GF-D8 (cell line): ENCODE measurements at places on chromosomes 2 and 18.
A peak's percentile ranks its signal among the peaks of the same experiment; 100 is the strongest.

GRCh38 chr18:23143016-23143814 lies 7.9 kb downstream of the CABLES1 start:
- DNase-seq, result peak; percentile 99

DNA sequence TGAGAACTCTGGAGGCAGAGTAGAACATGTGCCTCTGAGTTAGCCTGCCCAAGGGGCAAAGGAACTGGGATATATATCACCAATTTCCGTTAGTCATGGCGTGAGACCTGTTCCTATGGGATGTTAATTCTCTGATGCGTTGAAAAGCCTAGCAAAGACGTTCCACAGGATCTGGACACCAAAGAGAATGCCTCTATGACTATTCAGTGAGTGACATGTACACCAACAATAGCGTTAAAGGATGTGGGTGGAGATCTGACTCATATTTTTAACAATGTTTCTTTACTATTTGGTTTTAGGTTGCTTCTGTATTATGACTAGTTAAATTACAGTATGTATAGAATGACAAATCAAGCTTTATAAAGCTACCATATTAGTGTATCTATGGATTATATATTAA lies 320.9 kb upstream of the MC4R start:
- no peak for DNase-seq

GRCh38 chr2:119440501-119440870 lies 8.8 kb downstream of the TMEM37 start:
- no peak for DNase-seq

DNA sequence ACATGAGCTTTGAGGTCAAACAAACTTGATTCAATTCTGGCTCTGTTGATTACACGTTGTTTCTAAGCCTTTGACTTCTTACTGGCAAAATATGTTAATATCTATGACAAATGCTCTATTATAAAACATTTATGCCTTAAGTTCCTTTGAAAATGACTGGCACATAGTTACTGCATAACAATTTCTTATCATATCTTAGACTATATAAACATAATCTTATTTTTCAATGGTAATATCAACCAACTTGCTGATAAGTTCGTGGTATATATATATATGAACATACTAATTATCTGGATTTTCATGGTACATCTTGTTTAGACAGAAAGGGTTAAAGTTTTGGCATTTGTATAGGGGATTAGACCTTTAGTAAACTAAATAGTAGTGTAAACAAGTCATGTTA lies 645.6 kb upstream of the ZNF804A start:
- no peak for DNase-seq

GRCh38 chr2:56132138-56132537 lies 51.7 kb upstream of the CCDC85A start:
- DNase-seq, result no peak

- no peak for DNase-seq
These were observed 69.9 kb upstream of the DTNB start for GRCh38 chr2:25743132-25743830.

GRCh38 chr2:229170916-229171315 lies 100.2 kb downstream of the PID1 start:
- no peak for DNase-seq

DNA sequence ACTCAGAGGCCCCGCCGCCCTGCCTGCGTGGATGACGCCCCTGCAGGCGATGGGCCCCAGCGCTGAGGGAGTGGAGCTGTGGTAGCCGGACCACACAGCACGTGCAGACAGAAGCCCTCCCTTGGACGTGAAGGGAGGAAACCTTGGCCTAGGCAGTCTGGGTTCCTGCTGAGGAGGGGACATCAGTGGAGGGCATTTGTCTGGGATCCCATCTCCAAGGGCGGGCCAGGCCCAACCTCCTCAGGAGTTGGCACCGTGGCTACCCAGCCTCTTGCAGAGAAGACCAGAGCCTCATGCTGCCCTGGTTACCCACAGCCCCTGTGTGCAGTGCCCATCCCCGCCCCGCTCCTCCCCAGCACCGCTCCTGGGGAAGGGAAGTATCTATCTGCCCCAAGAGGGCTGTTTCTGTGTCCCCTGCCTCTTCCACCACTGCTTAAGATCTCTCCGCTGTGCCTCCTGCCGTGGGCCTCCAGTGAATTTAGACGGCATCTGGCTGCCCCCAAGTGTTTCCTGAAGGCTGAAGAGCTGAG lies 241.8 kb downstream of the KLHL29 start:
- DNase-seq, result no peak

- peak; percentile 88 for DNase-seq
These were observed 156.1 kb upstream of the ID2 start for GRCh38 chr2:8525582-8526402.

DNA sequence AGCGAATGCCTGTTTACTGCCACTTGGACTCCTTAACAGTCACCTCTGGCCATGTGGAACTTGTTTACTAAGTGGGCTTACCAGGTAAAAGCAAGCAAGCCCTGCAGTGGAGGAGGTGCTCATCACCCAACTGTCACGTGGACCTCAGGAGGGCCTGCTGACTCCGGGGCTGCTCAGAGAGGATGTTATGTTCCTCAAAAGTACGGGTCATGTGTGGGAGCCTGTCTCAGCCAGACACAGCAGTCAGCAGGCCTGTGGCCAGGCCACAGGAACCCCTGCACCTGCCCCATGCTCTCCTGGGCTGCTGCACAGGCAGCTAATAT lies 36.2 kb downstream of the AMER3 start:
- no peak for DNase-seq

- no peak for DNase-seq
These were observed 153.6 kb downstream of the HRH4 start for GRCh38 chr18:24613896-24614640.

DNA sequence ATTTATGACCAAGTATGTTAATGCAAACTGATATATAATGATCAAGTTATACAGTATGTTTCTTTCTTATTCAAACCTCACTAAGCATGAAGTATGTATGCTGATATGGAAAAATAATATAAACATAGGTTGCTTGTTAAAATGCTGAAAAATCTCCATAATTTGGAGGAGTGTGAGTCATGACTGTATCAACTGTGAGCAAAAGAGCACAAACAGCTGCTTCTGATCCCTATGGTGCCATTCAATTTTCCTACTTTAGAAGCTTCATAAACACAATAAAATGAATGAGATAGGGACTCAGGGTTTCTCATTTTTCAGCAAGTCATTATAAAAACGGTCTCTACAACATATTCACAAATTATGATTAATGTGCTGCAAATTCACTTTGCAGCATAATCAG lies 129.9 kb upstream of the TFPI start:
- DNase-seq, result no peak

DNA sequence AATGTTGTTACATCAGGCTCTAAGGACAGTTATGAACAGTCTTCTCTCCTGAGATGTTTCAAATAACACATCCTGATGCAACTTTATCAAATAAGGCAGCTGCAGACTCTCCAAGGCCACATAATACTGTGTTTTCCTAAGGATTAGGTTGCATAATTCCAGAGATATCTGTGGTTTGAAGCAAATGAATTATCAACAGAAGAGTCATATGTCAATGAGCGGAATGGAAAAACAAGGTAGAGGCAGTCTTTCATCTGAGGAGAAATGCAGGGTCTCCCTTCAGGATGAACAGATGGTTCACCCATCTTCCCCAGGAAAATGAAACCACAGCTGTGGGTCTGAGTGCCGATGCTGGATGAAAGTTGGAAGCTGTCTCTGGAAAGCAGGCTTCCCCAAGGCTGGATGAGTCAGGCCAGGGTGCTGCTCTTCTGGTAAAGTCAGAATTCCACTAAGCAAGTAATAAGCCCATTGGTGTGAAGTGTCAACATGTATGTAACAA lies 22.2 kb downstream of the LYG1 start:
- no peak for DNase-seq

DNA sequence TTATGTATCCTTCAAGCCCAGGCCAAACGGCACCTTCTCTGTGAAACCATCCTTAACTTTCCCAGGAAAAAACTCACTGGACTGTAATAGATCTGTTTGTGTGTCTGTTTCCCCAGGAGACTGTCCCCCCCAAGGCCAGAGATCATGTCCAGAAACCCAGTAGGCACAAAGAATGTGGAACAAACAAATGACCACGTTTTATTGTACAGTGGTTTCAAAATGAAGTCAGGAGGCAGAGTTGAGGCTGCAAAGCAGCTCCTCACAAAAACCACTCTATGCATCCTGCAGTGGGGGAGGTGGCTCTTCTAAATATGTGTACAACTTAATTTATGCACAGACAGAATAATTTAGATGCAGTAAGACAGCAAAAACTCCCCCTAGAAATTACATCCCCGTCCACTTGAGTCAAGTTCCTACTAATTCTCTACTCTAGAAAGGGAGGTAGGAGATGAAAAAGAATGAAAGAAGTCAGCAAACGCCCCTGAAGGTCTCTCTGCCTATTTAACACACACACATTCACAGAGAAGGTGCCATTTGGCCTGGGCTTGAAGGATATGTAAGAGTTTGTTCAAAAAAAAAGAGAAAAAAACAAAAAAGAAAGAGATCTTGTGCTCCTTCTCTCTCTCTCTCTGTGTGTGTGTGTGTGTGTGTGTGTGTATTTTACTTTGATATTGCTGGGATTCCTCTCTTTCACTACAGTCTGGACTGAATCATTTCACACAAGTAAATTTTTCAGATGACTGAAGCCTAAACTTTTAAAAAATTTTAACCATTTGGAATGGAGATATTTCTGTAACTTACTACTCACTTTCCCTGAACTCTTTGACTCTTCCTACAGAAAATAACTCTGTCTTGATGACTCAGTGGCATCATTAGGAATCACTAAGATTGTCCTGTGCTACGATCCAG lies 19.5 kb downstream of the BCL2 start:
- no peak for DNase-seq

DNA sequence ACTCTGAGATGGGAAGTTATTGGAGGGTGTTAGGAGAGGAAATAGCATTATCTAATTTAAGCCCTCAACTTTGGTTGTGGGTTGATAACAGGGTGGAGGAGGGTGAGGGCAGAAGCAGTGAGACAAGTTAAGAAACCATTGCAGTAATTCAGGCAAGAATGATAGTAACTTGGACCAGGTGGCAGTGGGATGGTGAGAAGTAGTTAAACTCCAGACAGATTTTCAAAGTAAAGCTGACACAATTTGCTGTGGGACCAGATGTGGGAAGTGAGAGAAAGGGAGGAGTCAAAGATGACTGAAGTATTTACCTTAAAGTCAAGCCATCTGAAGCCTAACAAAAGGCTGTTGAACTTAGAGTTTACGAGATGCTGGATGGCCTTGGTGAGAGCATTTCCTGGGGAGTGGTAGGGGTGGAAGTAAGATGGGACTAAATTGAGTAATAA lies 163.2 kb upstream of the KLF7 start:
- no peak for DNase-seq

DNA sequence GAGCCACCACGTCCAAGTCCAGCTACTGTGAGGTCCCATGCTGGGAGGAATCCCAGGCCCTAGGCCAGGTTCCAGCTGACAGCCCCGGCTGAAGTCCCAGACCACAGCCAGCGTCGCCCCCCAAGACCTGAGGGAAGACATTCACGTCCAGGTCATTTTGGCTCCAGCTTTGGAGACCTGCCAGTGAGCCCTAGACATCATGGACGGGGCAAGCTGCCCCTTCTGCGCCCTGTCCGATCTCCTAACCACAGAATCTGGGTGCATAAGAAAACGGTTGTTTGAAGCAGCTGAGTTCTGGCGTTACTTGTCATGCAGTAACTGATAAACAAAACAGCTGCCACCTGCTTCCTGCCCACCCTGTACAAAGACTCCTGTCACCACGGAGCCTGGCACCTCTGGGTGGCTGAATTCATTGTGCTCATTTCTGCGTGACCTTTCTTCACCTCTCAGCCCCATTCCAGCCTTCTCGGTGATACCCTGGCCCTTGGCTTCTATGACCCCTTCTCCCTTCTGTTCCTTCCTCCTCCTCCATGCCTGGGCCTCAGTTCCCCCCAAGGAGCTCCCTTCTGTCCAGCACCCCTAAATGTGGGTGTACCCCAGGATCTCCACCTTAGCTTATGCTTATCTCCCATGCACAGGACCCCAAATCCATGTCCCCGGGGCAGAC lies 72.6 kb upstream of the SMAD7 start:
- DNase-seq, result peak; percentile 64

DNA sequence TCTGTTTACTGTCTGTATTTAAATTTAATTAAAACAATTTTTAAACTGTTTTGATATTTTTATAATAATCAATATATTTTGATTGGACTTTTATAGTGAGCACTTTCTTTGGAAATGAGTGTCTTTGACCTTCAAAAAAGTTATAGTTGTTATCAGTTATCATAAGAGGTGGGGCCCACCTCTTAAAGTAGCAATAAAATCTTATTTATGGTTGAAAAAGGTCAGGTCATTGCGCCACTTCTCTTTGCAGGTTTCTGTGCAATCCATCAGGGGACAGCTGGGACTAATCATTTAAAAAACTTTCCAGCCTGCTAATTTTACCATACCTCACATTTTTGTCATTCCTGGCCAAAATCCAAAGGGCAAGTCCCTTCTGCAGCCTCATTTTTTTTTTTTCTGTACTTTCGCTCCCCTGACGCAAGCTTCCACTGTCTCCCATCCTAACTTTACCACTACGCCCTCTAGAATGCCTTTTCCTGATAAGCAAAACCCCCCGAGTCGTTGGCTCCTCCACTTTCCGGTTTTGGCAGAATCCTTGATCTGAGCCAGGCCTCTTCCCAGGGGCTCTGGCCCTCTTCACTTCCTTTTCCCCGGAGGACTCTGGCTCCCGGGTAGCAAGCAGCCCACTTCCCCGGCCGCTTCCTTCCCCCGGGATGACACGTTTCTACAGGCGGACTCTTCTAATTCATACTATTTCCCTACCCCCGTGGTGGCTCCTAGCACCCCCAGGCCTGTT lies 1.1 kb upstream of the SEH1L start:
- DNase-seq, result peak; percentile 57
